ENCODE measurements at places on chromosomes 11 and 22.

GRCh38 chr11:71450939-71451338 lies 2.1 kb upstream of the NADSYN1 start:
- no peak for DNase-seq

DNA sequence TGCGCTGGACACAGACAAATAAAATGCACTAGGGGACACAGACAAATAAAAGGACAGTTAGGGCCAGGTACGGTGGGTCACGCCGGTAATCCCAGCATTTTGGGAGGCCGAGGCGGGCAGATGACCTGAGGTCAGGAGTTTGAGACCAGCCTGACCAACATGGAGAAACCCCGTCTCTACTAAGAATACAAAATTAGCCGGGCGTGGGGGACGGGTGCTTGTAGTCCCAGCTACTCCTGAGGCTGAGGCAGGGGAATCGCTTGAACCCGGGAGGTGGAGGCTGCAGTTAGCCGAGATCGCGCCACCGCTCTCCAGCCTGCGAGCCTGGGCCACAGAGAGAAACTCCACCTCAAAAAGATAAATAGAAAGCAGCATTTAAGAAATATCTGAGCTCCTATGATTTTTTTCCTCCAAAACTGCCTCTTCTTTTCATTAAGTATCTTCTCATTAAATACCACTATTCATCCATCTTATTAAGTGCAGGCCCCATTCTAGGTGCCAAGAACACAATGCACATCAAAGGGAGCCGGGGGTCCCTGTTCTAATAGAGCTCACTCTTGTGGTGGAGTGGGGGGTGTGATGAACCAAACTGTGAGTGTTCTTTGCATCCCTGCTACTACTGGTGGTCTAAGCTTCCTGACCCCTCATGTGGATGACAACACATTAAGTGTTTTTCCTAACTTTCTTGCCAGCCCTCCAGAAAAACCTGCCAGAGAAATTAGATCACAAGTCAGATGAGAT lies 766 bp upstream of the ZNHIT2 start:
- no peak for DNase-seq

GRCh38 chr22:43241138-43241597 lies 54.2 kb upstream of the TTLL12 start:
- DNase-seq, result no peak

DNA sequence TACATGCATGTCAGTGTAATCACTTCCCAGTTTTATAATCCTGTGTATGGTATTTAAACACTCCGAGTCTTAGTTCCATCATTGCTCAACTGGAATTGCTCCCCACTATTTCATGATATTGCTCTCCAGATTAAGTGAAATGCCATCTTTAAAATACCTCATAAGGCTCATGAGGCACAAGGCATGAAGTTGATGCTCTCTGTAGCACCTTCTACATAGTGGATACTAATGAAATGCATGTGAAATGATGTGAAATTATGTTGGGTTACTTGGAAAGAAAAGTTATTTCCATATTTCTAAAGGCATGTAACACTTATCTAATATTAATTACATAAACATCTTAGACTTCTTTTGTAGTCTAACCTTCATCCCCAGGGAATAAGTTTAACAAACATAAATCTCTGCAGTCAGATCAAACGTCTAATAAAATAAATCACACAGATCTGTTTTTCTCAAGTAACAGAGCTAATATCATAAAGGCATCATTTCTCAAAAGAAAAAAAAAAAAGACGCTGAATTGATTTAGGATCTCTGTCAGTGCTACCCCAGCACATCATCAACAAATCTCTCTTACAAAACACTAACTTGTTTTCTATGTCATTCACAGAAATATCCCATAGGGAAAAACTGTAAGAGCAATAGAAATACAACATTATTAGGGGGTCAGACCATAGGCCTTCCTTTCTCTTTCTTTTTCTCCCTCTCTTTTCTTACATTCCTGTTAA lies 736.0 kb upstream of the LRRC4C start:
- no peak for DNase-seq

GRCh38 chr11:90493379-90493778 lies 270.5 kb upstream of the CHORDC1 start:
- DNase-seq, result no peak

GRCh38 chr22:46640293-46641055 lies 20.3 kb downstream of the GRAMD4 start:
- no peak for DNase-seq

- DNase-seq, result no peak
Measured at GRCh38 chr11:94968334-94968958, 4.9 kb downstream of the CWC15 start.

GRCh38 chr11:44221992-44222391 lies 87.9 kb downstream of the ALX4 start:
- no peak for DNase-seq

GRCh38 chr11:92278791-92279433 lies 54.3 kb downstream of the FAT3 start:
- no peak for DNase-seq

DNA sequence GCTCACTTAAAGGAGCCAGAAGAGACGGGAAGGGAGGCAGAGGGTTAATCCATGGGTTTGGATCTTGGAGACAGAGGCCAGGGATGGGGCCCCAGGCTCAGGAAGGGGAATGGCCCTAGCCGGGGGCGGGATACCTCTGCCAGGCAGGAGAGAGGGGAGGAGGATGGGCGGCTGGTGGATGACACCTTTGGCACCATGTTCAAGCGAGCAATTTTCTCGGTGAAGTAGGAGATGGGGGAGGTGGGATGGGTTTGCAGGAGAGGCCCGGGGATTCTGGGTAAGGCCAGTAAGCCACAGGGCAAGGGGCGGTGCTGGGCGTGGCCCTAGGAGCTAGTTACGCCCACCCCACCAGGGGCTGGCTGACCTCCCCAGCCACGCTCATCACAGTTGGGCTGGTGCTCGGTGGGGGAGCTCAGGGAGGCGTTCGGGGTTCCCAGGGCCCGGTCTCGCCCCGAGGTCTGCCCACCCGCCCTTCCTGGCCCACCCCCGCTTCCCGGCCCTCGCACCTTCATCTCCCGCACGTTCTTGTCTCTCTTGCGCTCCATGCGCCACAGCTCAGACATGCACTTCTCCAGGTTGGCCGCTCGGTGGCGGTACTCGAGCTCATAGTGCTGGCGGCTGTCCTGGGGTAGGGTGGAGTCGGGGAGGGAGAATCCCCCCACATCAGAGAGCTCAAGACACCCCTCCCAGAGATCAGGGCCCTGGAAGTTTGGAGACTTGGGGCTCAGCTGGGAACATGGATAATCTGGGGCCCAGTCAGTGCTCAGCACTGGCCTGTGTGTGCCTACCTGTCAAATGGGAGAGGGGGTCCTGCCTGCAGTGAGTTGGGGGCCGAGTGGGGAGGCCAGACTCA lies 12.7 kb downstream of the BAIAP2L2 start:
- DNase-seq, result no peak

DNA sequence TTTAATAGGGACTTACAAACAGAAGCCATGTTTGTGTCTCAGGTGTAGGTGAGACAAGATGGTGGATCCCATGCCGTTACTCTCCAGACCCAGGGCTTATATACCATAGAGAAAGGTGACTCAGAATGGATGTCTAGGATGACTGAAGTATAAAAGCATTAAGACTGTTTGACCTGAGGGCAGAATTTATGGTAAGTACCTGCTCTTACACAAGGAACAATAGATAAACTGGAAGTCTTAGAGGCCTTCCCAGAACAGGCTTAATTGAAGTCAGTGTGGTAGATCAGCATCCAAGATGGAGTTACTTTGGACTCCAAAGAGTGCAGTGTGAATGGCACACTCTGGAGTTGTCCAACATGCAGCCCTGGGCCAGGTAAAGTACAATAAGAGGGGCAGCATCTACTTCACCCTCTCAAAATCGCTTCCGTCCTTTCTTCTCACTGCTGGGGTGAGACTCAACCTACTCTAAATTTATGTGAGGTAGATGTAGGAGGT lies 387.0 kb upstream of the DDI1 start:
- no peak for DNase-seq

GRCh38 chr11:57792060-57792541 lies 30.5 kb downstream of the CTNND1 start:
- DNase-seq, result peak; percentile 81

GRCh38 chr22:29108137-29108536 lies 35.3 kb downstream of the KREMEN1 start:
- DNase-seq, result no peak

DNA sequence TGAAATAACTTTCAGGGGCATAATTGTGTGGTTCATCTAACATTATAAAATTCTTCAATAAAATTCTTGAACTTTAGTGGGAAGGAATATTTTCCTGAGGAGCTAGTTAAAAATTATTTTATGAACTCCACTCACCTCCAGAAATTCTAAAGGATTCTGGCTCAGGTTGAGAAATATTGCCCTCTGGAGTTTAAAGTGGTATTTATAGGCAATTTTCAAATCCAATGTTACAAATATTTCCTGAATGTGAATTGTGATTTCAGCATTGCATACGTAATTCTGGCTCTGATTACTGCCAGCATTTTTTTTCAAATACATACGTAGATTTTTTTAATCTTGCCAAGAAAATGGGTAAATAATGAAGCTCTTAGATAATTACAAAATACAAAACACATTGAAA lies 598.2 kb upstream of the ANO3 start:
- no peak for DNase-seq

GRCh38 chr11:1139441-1140083 lies 18.2 kb upstream of the MUC5AC start:
- no peak for DNase-seq

GRCh38 chr11:102733232-102733875 lies 8.6 kb upstream of the MMP8 start:
- no peak for DNase-seq

- no peak for DNase-seq
Measured at GRCh38 chr22:32082331-32082730, 39.3 kb downstream of the SLC5A1 start.

- DNase-seq, result no peak
Measured at GRCh38 chr11:119482521-119483011, 59.6 kb upstream of the THY1 start.

GRCh38 chr11:17992916-17993315 lies 19.9 kb downstream of the SERGEF start:
- no peak for DNase-seq

GRCh38 chr11:114928260-114928870 lies 250.0 kb downstream of the NXPE2 start:
- DNase-seq, result no peak

DNA sequence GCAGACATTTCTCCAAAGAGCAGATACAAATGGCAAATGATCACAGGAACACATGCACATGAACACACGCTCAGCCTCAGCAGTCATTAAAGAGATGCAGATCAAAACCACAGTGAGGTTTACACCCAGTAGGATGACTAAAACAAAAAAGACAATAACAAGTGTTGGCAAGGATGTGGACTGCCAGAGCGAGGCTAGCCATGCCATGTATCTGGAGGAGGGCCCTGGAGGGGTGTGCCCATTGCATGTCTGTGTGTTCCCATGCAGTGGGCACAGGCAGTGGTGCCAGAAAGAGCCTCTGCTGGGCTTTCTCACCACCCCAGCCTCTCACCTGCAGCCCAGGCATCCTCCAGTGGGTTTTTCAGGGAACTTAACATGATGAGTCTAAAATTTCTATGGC lies 54.2 kb upstream of the KCNQ1OT1 start:
- no peak for DNase-seq

GRCh38 chr11:33847251-33847650 lies 44.6 kb downstream of the LMO2 start:
- no peak for DNase-seq

DNA sequence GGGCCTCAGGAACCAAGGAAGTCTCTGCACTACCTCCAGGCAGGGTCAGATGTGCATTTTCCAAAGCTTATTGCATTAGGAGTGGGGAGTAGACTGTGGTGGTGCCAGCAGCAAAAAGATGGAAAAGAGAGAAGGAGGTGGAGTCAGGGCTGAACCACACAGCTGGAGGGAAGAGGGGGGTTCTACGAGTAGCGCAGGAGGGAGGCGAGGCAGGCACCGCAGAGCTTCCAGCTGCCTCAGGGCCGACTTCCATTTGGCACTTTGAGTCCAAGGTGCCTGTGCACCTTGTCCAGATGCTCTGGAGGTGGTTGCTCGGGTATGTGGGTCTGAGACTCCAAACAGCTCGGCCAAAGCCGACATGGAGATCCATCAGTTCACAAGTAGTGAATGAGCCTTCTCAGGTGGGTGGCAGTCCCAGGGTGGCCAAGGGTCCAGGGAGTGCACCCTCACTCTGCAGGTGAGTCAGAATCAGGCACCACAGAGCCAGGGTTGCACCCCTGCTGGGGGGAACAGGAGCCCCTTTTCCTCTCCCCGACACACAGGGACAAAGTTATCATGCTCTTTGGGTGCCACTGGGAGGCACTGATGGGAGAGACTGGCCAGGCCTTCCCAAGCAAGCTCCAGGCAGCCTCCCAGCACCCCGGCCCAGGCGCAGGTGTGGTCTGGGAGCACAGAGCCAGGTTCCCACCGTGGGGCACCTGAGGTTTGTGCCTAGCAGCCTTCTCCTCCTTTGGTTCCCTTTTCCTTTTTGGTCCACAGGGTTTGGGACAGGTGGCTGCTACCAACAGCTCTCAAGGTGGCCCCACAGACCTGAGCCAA lies 30.2 kb downstream of the GGT5 start:
- no peak for DNase-seq

DNA sequence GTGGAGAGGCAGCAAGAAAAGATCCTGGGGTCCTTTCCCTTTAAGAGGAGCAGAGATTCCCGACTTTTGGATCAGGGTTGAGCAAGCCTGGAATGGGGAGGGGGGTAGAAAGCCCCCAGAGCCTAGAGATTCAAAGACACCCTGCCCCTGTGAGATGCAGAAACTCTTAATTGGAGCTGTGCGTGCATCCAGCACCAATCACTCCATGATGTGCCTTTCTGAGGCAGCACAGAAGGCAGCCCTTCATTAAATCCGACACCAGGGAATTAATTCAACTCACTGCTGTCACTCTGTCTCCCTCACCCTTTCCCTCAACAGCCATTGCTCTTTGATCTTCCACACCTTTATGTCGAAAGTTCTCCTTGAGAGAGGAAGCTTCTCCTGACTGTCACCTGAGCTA lies 43.0 kb downstream of the DSCAML1 start:
- no peak for DNase-seq

DNA sequence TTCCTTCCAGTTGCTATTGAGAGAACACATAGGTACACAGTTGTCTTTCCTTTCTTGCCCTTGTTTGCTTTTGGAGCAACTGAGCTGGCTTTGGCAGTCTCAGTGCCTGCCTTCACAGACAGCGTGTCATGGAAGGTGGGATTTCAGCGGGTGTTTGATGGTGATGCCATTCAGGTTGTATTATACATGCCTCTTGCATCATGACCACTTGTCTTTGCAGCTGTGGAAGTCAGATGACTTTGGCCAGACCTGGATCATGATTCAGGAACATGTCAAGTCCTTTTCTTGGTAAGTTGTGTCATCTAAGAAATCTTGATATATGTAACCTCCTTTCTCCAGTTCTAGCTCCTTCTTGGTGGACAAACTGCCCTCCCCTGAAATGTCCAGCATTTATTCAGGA lies 37.1 kb upstream of the SORL1-AS1 start:
- DNase-seq, result no peak

DNA sequence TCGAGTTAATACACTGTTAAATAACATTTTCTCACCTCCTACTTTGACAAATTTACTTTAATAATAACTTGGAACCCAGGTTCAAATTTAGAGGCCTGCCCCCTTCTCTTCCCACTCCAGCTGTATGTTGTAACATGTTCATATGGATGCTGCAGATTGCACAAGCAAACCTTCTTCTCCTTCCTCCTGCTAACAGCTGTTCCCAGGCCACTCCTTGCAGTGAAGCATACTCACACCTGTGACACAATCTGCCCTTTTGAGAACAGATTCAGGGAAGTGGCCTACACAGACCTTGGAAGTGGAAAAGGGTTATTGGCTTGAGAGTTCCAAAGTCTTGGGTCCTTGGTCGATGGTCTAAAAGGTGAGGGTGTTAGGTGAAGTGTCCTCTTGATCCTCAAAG lies 131.9 kb downstream of the TEAD1 start:
- DNase-seq, result no peak
